Stimulated activated CD8-positive, alpha-beta memory T cell treated with anti-CD3 and anti-CD28 coated beads, Interleukin-7, amount 100 ng/mL, for 4 hours (primary cell): ENCODE measurements at places on chromosomes 2 and 18.

DNA sequence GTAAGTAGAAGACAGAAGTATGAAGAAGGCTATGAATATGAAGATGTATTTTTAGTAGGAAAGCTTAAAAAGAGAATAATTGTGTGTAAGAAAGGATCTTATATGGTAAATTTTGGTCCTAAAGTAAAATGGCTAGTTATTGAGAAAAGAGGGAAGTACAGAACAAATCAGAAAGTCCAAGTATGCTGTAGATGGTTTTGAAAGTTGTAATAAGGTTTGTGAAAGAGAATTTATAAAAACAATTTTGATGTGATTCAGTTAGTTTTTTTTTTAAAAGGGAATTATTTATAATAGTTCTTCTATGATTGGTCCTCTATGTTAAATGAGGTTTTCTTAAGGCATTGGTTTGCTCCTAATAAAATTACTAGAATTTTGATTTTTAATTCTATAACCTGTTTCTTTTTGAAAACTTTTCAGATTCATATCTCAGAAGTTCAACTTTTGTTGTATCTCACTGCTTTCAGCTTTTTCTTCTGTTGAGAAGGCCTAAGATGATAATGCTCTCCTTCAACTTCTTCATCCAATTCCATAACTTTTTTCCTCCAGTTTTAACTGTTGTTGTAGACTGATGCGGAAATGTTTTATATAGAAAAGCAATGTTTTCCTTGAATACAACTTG lies 322.7 kb downstream of the NOL4 start:
- no peak for DNase-seq

DNA sequence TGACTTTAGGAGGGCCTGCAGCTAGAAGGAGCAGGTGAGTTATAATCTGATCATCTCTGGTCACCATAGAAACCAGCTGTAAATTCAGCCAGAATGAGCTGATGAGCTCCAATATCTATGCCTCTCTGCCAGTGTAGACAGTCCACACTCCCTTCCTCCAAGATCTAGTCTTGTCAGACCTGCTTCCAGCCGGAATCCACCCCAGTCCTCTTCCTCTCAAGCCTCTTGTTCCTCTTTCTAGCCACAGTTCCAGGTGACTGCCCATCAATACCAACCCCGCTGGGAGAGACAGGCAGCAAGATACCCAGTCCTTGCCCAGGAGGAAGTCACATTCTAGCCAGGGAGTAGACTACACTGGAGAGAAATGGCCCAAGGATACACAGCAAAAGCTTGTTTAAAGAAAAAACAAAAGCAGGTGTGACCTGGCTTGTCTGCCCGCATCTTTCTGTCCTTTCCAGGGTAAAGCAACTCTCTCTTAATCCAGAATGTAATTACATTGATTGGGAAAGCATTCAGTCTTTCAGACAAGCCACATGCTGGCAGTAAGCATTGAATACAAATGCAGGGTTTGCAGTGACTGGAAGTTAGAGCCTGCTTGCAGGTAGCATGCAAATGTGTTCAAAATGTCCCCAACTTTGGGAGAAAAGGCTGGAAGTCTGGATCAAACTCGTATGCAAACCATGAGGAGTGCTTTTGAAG lies 9.0 kb upstream of the SLC35F6 start:
- no peak for DNase-seq

DNA sequence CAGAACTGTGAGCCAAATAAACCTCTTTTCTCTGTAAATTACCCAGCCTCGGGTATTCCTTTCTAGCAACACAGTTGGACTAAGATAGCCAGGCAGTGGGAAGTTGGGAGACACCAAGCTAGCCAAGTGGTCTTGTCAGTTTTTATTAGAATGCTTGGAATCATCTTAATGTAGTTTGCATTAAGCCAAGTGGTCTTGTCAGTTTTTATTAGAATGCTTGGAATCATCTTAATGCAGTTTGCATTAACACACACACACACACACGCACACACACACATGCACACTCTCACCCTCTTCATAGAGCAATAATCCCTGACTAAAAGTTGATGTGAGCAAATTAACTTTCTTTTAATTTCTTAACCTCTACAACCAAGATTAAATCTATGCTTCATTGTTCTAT lies 151.5 kb downstream of the VAPA start:
- DNase-seq: no peak

GRCh38 chr2:144508172-144508851 lies 11.6 kb downstream of the ZEB2 start:
- no peak for DNase-seq

DNA sequence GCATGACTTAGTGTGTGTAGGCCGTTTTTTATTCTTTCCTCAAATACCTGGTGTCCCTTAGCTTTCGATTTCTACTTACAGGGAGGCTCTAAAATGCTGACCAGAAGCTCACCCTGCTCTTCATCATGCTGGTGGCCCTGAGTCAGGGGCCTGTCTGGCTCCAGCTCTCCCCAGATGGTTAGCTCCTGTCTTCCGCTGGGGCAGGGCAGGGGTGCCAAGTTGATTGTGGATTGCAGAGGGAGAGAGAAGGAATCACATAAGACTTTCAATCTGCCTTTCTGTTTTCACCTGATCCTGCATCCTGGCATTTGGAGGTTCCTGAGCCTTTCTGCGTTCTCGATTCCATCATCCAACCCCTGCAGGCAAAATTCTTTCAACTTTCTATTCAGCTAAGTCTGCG lies 4.2 kb downstream of the CIB4 start:
- no peak for DNase-seq

DNA sequence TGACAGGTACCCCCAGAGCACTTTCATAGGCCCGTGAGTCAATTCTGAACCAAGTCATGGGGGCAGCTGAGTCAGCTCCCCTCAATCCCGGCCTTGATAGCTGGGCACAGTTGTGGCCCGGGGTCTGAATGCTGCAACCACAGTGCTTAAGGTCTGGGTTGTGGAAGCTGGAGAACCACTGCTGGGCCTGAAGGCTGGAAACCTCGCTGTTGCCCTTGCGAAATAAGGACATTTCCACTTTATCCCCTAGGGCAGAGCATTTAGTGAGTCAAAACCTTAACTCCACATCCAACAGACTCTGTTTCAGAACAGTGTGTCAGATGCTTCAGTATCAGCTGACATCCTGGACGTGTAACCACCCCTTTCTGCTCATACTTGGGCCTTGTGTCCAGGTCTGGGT lies 58.6 kb downstream of the SP110 start:
- DNase-seq: no peak

- no peak for DNase-seq
These were observed 17.3 kb downstream of the BIN1 start for GRCh38 chr2:127089478-127090235.

GRCh38 chr2:56185101-56185581 lies 1.4 kb downstream of the CCDC85A start:
- DNase-seq: no peak

DNA sequence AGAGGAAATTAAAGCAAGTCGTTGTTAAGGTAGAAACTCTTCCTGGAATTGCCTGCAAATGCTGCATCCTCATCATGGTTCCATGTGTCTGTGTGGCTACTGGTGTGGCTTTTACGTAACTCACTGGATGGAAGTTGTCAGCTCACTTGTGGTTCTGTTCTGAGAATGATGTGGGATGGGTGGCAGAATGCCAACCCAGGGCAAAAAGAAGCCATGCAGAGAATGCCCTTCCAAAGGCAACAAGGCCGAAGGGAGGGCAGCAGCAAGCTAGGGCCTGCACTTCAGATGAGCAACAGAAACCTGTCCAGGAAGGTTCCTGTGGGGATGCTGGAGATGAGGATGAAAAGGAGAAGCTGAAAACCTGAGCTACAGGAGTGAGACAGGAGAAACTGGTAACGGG lies 10.4 kb upstream of the NAPG start:
- DNase-seq: no peak

- peak; percentile 45 for DNase-seq
These were observed 19.4 kb downstream of the TOGARAM2 start for GRCh38 chr2:29000481-29000880.

- no peak for DNase-seq
These were observed 109.1 kb downstream of the HAUS1 start for GRCh38 chr18:46213295-46213694.

DNA sequence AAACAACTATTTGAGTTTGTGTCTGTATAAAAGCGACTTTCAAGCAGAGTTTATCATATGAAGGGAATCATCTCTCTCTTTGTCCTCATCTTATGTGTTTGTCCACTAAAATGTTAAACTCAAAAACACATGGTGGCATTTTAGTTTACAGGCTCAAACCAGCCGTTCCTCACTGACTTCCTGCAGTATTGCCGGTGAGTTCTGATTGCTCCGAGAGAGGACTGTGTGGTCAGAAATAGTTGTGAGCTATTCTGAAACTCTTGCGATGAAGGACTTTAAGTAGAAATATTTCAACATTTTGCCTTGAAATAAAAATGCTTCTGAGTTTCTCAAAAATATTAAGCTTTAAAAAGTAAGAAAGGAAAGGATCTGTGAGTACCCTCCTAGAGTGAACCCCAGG lies 163.2 kb upstream of the CAVIN2 start:
- no peak for DNase-seq

- DNase-seq: no peak
These were observed 11.6 kb downstream of the BMPR2 start for GRCh38 chr2:202387608-202388342.

- DNase-seq: peak; percentile 49
These were observed 15.3 kb downstream of the CHRNA1 start for GRCh38 chr2:174748948-174749347.

GRCh38 chr2:8643996-8644356 lies 37.9 kb upstream of the ID2 start:
- no peak for DNase-seq

GRCh38 chr2:177894546-177894945 lies 178.0 kb downstream of the PDE11A start:
- no peak for DNase-seq

DNA sequence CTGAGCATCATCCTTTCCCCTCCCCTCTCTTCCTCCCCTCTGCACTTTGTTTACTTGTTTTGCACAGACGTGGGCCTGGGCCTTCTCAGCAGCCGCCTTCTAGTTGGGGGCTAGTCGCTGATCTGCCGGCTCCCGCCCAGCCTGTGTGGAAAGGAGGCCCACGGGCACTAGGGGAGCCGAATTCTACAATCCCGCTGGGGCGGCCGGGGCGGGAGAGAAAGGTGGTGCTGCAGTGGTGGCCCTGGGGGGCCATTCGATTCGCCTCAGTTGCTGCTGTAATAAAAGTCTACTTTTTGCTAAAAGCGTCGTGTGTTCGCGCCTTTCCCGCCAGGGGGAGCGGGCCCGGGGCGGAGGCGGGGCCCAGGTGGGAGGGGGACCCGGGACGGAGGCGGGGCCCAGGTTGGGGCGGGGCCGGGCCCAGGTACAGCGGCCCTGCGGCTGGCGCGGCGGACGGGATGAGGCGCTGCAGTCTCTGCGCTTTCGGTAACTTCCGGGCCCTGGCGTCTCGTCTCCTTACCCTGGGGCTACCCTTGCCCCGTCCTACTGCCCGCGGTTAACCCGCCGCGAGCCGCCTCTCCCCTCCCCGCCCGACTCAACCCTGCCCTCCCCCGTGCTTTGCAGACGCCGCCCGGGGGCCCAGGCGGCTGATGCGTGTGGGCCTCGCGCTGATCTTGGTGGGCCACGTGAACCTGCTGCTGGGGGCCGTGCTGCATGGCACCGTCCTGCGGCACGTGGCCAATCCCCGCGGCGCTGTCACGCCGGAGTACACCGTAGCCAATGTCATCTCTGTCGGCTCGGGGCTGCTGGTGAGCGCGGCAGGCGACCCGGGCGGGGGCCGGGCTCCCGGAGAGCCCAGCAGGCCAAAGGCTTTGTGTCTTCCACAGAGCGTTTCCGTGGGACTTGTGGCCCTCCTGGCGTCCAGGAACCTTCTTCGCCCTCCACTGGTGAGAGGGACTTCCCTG lies at the start of gene KRTCAP3:
TSS of gene KRTCAP3 (plus strand) at position 424 of the 962 bp plus-strand sequence. CDS start at position 456, 32 bp downstream.
- no peak for DNase-seq

GRCh38 chr18:50638016-50638883 lies 78.4 kb downstream of the MAPK4 start:
- no peak for DNase-seq

DNA sequence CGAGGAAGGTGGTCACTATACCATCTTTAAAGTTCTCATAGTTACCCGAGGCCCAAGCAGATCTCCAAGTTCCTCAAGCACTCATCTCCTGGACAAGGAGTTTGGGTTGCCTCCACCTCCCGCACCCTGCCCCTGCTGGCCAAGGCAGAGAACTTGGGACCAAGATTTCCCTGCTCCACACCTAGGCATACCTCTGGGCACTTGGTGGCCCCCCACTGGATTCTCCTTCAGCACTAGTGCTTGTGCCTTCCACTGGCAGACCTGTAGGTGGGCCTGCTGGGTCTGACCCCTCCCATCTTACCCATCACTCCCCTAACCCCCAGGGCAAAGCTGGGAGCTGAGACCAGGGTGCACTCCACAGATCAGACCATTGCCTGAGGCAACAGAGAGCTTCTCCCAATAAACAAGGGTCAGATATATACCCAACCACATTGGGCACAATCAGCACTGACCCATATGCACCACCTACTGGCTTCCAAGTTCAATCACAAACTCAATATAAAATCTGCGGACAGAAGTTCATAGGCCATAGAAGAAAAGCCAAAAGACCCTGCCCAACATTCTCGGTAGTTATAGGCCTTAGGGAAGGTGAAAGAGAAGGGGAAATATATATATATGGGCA lies 244.2 kb downstream of the EXOC6B start:
- no peak for DNase-seq

DNA sequence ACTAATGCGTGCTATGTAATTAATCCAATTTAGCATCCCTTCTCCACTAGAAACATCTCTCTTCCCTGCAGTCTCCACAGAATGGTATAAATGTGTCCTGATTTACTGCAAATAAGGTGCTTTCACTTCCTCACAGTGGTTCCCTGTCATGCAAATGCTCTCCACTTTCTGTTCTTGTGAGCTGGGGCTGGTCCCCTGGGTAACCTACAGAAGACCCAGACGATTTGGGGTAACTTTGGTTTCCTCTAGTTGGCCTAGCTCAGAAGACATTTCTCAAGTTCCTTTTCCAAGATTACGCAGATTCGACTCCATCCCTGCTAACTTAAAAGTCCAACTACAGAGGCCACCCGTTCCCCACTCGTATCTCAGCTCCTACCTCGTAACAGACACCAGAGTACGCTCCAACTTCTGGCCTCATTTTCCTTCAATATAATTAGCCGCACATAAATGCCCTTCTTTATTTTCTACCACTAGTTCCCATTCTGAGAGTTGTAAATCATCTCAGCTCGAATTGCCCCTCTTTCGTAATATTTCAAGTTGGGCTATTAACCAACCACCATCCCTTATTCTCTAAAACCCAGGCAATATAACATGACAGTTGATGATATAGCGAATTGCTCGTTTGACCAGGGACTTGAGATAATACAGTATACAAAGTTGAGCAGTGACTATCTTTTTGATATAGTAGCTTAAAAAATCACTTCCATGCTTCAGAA lies 28.8 kb upstream of the NEDD4L start:
- no peak for DNase-seq

DNA sequence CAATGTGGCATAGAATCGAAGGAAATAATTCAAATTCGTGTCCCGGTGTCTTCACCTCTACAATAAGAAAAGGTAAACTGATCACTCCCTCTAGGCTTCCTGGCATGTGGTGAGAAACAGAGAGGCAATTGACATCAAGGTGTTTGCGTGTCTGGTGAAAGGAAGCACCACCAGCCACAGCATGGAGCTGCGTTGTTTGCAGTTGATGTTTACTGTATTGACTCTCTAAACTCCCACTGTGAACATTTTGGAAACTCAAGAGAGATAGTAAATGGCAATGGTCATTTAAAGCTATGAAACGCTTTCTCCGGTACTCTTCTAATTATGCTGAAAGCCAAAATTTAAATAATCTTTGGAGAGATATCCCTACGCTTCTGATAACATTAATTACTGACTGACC lies 82.6 kb downstream of the SETBP1 start:
- no peak for DNase-seq

- DNase-seq: no peak
These were observed 116.5 kb downstream of the NCK2 start for GRCh38 chr2:105861200-105861599.
